ENCODE measurements at places on chromosomes 2 and 18.

GRCh38 chr2:184851576-184851975 is 253.2 kb downstream of the ZNF804A start:
- DNase-seq, result no peak

DNA sequence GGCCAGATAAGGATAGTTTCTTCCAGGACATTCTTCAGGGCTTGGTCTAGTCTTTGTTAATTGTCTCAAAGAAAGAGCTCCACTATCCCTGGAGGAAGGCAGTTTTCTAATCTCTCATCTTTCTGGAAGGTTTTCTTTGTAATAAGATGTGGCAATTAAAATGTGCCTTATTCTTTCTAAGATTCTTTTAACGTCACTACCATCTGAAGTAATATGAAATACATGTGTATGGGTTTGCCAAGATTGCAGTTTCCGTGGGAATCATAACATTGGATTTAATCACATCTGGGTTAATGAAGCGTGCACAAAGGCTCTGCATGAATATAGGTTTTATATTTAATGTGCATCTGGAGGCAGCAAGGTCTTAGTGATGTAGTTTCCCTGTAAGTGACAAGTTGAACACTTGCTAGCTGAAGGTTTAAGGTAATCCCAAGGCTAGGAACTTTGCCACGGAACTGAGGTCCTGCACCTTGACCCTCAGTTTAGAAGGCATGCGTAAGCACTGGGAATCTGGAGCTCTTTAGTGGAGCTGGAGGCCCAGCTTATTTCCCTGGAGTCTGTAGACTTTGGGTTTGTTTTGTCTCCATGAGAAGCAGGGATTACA is 25.7 kb downstream of the DIS3L2 start:
- DNase-seq, result no peak

DNA sequence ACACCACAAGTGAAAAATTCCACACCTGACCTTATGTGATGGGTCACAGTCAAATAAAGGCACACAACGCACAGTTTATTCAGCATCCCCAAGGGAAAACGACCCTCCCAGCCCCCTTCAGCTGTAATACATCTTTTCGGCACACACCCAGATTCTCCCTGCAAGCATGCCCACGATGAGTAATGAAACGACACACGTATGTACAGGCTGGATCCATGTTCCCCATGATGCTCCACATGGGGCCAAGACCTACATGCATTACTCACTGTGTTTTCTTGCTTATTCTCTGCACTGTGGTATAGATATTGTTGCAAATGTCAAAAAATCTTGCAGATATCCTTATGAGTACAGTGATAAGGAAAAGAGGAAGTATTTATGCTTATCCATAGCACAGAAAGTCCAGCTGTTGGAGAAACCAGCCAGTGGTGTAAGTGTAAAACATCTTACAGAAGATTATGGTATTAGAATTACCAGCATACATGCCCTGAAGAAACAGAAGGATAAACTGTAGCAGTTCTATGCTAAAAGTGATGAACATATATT is 32.5 kb upstream of the SGPP2 start:
- DNase-seq, result no peak

- DNase-seq, result no peak
These were observed 14.2 kb downstream of the SIGLEC15 start for GRCh38 chr18:45839414-45840395.

DNA sequence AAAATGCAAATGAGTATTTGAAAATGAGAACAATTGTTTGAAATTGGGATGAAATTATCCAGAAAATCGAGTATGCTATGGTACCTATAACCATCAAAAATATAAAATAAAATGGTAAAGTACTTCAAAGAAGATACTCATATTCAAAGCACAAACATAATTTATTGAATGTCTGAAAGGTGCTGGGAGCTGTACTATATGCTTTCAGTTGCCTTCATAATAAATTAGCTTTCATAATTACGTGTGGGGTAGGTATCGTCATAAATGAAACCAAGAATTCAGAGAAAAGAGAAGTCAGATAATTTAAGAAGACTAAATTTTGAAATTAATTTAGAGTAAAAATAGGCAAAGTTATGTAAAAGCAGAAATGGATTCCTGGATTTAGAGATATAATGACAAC is 721.9 kb upstream of the ACVR2A start:
- DNase-seq, result no peak

GRCh38 chr18:54787121-54787520 is 41.2 kb upstream of the RAB27B start:
- DNase-seq, result no peak

GRCh38 chr2:183079139-183079775 is 710 bp downstream of the DUSP19 start:
- no peak for DNase-seq

DNA sequence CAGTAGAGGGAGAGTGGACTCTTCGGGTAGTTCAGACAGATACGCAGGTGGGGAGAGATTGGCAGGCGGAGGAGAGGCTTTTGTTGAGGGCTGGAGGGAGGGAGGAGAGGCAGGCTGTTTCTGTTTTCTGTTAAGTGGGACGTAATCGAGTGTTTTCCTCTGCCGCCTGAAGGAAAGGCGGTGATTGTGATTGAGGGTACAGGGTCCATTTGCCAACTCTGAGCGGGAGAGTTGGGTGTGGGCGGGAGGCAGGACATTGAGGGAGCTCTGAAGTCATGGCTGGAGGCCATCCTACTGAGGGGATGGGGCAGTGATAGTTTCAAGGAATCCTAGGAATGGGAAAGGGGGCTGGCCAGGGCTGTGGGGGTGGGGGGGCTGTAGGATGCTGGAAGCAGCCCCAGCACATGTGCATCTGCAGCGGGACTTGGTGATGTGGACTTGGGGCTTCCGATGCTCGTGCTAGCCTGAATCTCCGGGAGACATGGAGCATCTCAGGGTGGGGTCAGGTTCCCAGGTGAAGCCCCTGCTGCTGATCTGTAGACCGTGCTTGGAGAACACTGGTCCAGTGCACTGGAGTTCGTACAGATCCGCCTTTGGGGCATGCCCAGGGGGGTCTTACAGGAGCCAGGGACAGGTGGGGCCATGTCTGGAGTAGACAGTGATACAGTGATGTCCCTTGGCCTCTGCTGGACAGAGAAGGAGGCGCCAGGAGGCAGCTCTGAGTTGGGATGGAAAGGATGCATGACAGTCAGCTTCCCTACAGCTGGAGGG is 167.5 kb downstream of the AGAP1 start:
- DNase-seq, result no peak

- no peak for DNase-seq
These were observed 1616.3 kb upstream of the ACVR2A start for GRCh38 chr2:146228466-146229058.

All from activated B cell treated with CpG ODN at 0.5 μM for 24 hours (primary cell).